ENCODE measurements at places on chromosomes 1 and 21. TPM values are rescaled to one million over a fixed set of nuclear protein-coding genes. Genes with fewer than 3 reads are reported as not detected.

- no peak for DNase-seq
These were observed 120.0 kb upstream of the RRP15 start for GRCh38 chr1:218164930-218165700.

DNA sequence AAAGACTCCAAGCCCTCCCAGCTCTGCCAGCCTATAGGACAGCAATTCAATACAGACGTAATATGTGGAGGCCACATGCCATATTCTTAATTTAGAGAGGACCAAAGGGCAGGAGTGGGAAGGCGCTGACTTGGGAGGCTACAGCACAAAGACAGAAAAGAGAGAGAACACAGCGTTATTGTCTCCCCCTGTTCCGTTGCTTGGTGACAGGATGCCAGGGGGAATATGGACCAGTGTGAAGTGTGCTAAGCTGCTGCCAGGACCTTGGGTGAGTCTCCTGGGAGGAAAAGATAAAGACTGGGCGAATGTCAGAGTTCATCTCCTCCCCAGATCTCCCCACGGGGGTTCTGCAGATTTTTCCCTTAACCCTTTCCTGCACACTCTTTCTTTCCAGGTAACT lies 102.1 kb upstream of the ADAR start:
- DNase-seq, result no peak

- peak; percentile 62 for DNase-seq
These were observed 116.8 kb downstream of the CASZ1 start for GRCh38 chr1:10679496-10680220.

GRCh38 chr1:30516485-30516858 lies 206.9 kb downstream of the MATN1 start:
- no peak for DNase-seq

The ATP1B1 gene
- total RNA-seq, result 20.3 TPM

The OR2L8 gene
- total RNA-seq, result not detected
